ENCODE measurements at places on chromosomes 6 and 20.

DNA sequence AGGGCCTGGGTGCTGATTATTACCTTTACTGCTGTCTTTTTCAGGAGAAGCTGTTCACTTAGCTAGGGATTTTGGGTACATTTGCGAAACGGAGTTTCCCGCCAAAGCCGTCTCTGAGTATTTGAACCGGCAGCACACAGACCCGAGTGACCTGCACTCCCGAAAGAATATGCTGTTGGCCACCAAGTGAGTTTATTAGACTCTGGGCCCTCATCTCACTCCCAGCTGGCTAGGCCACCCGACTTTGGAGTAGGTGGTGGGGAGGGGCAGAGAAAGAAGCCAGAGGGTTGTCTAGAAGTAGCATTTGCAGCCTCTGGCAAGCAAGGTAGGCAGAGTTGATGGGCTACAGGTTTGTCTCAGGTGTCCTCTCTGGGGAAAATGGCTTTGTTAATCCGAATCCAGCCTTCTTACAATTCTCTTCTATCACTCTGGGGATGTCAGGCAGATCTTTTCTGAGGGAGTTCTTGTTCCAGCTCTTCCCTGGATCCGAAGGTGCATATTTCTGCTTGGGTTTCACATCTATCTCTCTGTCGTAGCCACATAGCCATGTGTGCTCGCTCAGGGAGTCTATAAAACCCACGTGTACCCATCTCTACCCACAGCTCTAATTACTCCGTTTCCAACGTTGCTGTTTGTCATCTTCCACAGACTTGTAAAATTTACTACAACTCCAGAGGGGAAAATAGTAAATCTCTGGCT, 21.6 kb downstream of the TFAP2B start:
- no peak for DNase-seq

DNA sequence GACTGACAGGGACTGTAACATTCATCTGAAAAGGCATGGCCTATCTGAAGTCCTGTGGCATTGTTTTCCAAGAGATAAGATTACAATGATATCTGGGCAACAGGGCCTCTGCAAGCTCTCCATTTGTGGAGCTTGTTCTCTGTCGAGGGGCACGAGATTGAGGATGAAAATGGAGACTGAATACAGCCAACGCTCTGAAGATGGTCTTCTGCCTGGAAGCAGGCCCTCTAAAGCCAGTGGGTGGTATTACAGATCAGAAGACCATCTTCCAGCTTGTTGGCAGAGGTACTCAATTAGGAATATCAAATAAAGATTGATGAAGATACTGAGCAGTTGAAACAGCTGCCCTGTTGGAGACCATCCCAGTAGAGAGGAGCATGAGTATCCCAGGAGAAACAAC, 288.2 kb downstream of the CENPW start:
- no peak for DNase-seq

DNA sequence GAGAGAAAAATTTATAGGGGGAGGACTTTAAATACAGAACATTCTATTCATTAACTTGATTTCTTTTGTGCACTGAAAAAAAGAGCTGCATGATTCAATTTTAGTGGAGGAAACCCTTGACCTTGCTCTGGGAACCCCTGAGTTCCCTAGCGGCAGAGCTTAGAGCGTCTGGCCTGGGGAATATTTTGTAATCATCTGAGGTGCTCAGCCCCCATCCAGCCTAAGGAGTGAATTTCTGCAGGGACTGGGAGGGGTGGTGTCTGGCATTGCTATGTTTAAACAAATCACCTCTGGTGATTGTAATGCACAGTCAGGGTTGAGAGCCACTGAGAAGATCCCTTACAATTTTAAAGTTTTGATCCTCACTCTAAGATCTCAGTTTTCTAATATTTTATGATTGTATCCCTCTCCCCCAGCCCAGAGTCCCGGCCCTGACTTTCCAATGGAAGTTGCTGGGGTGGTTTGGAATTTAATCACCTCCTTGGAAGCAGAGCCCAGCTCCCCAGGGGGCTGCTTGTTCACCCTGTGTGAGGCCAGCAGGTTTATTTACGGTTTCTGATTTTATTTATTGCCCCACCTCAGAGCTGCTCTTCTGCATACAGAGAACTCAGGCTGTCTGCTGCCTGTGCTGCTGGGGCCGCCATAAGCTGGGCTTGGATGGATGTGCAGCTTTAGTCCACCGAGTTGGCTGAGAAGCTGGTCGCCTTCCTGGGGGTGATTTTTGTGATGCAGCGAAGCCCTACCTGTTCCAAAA, 263.1 kb downstream of the LRFN2 start:
- no peak for DNase-seq

- DNase-seq = no peak
Observed at GRCh38 chr6:93992976-93993375, 573.6 kb upstream of the EPHA7 start.

GRCh38 chr6:148955441-148955840, 208.6 kb downstream of the UST start:
- DNase-seq = no peak

GRCh38 chr20:6692566-6693173, 74.8 kb upstream of the BMP2 start:
- DNase-seq = peak; percentile 12

DNA sequence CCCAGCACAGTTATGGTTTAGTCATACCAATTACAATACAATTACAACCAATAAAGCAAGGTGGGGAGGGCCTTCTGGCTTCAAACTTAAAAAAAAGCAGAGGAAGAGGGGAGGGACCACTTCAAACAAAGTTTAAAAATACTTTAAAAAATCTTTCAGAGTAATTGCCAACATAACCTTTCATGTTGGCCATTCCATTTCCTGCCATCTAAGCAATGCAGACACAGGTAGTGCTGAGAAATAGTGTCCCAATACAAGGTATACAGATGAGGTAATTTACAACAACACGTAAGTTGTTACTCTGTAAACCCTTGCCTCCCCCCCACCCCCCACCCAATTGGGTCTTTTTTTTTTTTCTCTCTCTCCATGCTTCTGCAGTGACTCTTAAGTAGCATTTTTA, 18.8 kb upstream of the TBC1D20 start:
- no peak for DNase-seq

DNA sequence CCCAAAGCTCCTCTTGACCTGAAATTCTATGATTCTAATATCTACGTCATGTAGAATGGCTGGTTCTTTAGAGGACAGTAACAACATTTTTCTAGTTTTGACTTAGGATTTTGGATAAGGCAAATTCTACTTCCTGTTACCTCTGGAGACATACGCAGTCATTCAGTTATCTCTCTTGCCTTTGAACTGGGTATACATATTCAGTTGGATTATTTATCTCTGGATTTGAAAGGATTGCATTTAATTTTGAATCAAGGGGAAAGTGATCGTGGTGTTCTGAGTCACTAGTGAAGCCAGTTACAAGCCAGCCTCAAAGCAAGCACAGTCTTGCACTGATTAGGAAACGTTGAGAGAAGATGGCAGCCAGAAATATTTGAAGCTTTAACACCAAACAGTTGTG, 35.3 kb upstream of the BCAS1 start:
- DNase-seq = no peak

- no peak for DNase-seq
Observed at GRCh38 chr6:131657630-131658111, 20.6 kb downstream of the ENPP3 start.

- no peak for DNase-seq
Observed at GRCh38 chr6:6952484-6952883, 155.3 kb upstream of the RREB1 start.

- no peak for DNase-seq
Observed at GRCh38 chr6:53199156-53199555, 50.5 kb upstream of the GCM1 start.

DNA sequence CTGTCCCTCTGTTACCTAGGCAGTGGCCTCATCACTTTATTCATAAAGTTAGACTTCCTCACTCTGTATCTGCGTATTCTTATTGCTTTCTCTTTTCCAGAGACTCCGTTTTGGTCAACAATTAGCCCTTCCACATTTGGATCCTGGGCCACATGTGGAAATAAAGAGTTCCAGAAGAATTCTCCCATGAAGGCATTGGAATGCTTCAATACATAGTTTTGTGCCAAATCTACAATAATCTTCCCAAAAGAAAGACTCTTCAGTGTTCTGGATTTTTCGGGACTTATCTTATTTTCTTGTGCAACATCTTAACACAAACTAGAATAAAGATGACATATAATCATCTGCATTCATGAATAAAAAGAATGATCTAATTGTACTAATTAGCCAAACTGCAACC, 187.7 kb upstream of the BMP2 start:
- no peak for DNase-seq

GRCh38 chr6:136547871-136548270, 2.4 kb downstream of the MAP7 start:
- DNase-seq = no peak

DNA sequence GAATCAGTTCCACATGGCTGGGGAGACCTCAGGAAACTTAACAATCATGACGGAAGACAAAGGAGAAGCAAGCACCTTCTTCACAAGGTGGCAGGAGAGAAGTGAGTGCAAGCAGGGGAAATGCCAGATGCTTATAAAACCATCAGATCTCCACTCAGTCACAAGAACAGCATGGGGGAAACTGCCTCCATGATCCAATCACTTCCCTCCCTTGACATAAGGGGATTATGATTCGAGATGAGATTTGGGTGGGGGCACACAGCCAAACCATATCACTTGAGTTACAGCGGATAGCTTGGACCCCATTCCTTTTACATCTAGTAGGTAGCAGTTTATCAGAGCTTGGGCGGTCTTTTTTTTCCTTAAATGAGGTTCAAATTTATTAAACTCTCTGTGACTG, 19.1 kb downstream of the AFDN start:
- DNase-seq = no peak

DNA sequence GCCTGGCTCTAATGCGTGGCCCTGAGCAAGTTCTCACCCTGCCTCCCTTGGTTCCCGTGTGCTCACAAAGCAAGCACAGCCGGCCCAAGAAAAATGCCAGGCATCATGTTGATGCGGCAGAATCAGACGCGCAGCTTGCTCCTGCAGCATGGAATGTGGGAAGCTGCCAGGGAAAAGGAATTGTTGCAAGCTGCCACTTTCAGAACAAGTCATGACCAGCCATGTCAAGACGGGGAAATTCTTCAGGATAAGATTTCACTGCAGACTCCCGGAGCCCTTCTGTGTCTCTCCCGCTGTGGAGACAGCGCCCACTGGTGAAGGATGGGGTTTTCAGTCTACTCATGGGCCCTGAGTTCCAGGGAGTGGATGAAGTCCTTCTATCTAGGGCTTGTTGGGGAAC, 4.6 kb downstream of the DACT2 start:
- no peak for DNase-seq

DNA sequence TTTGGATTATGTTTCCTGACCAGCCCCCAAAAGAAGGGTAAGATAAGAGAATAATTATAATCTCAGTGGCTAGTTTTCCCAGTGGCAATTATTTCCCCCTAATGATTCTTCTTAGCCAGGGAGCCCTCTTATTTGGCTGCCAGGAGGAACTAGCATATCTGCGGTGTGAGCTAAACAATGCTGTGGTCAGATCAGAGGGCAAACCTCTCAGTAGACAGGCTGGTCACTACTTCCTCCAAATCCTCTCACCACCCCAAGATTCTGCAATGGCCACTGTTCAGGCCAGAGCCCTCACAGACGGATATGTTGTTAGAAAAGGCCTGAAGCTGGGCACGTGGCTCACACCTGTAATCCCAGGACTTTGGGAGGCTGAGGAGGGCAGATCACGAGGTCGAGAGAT, 273.4 kb upstream of the SASH1 start:
- DNase-seq = no peak

GRCh38 chr6:119476554-119476953, 127.0 kb upstream of the MAN1A1 start:
- DNase-seq = no peak

DNA sequence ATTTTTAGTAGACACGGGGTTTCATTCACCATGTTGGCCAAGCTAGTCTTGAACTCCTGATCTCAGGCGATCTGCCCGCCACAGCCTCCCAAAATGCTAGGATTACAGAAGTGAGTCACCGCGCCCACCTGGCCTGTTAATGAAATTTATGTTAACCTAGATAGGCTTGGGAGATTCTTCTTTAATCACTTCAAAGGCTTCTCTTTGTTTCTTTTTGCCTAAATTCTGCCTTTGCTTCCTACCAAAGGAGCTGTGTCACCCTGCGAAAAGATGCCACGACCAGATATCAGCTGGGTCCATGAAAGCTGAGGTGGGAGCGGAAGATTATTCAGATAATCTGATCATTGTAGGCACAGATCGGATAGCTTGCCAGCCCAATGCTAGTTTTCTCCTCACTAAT, 75.3 kb downstream of the GMPR start:
- DNase-seq = no peak

GRCh38 chr6:35368038-35368887, 25.9 kb downstream of the PPARD start:
- no peak for DNase-seq

Measured in nucleus accumbens (tissue), 56 donors.